ENCODE measurements at places on chromosomes 1 and 21.

GRCh38 chr1:208045463-208046260 is 134.7 kb upstream of the CD34 start:
- DNase-seq, result no peak

GRCh38 chr1:63882048-63882704 is 108.4 kb downstream of the ROR1 start:
- DNase-seq, result no peak

GRCh38 chr1:215059947-215060346 is 22.6 kb upstream of the KCNK2 start:
- no peak for DNase-seq

DNA sequence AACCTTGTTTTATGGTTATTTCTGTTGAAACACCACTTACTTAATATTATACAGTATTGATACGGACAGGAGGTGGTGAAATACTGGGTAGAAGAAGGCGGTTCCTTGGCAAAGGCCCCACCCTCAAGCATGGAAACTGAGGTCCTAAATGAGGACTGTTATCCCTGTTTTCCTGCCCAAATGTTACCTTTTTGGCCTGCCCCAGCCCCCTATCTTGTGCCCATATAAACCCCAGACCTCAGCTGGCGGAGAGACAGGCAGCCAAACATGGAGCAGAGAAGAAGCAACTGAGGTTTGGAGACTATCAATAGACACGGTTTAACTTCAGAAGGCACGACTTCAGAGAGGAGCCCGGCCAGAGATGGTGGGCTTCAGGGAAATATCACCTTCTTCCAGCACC is 640.1 kb downstream of the PTPRU start:
- DNase-seq, result no peak

- DNase-seq, result no peak
Measured at GRCh38 chr1:81410351-81410750, 390.4 kb upstream of the ADGRL2 start.

DNA sequence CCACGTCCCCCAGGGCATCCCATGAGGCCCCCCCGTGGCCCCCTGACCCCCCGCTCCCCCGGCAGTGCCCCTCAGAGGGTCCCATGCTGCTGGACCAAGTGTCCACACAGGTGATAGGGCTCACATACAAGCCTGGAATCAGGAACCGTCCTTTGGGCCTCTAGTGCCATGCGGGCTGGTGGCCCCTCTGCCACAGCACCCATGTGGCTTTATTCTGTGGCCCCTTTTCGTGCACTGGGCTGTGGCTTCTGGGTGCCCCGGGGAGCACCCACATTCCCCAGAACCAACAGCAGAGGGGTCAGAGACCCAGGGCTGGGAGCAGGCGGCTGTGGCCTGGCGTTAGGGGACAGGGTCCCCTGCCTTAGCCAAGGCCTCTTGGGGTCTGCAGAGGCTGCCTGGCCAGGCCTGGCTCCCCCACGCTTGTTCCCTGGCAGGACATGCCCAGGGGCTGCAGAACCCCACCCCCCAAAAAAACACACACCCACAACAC is 31.7 kb downstream of the SLC19A1 start:
- DNase-seq, result no peak

DNA sequence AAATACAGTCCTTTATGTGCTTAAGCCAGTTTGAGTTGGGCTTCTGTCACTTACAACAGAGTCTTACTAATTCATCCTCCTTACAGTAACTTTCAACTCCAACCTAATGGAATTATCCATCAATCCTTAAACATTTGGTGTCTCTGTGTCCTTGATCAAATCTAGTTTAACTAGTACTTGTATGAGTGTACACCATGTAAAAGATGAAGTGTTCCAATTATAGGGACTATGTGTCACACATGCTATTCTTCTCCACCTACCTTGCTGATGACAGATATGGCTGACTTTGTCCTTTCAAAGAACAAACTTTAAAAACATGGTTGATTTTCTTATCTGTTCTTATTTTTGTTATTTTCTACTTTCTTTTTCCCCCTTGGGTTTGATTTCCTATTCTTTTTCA is 60.4 kb upstream of the NBPF3 start:
- DNase-seq, result no peak

DNA sequence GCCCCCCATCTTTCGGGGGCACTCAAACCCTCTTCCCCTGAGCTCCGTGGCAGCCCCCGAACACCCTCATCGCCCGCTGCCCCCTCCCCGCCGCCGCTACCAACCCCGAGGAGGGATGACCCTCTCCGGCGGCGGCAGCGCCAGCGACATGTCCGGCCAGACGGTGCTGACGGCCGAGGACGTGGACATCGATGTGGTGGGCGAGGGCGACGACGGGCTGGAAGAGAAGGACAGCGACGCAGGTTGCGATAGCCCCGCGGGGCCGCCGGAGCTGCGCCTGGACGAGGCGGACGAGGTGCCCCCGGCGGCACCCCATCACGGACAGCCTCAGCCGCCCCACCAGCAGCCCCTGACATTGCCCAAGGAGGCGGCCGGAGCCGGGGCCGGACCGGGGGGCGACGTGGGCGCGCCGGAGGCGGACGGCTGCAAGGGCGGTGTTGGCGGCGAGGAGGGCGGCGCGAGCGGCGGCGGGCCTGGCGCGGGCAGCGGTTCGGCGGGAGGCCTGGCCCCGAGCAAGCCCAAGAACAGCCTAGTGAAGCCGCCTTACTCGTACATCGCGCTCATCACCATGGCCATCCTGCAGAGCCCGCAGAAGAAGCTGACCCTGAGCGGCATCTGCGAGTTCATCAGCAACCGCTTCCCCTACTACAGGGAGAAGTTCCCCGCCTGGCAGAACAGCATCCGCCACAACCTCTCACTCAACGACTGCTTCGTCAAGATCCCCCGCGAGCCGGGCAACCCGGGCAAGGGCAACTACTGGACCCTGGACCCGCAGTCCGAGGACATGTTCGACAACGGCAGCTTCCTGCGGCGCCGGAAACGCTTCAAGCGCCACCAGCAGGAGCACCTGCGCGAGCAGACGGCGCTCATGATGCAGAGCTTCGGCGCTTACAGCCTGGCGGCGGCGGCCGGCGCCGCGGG is 837 bp downstream of the FOXD3 start:
- DNase-seq, result no peak

DNA sequence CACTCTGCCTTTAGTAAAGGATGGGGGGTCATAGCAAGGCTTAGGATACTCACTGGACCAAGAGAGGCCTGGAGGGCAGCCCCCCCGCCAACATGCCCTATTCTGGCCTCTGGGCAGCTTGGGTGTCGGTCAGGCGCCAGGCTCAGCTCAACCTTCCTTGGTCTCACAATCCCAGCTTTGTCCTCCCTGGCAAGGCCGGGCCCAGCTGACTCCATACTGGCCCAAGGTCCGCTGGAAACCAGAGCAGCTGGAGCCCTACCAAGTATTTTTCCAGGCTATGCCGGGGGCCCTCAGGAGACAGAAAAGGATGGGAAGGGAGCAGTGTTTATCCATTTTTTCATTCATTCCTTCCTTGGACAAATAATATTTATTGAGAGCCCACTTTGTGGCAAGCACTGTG is 6.2 kb downstream of the FBXO2 start:
- peak; percentile 73 for DNase-seq

- DNase-seq, result no peak
Measured at GRCh38 chr1:20411196-20411980, 74.6 kb downstream of the CAMK2N1 start.

- no peak for DNase-seq
Measured at GRCh38 chr1:15956150-15956549, 19.8 kb downstream of the ZBTB17 start.

DNA sequence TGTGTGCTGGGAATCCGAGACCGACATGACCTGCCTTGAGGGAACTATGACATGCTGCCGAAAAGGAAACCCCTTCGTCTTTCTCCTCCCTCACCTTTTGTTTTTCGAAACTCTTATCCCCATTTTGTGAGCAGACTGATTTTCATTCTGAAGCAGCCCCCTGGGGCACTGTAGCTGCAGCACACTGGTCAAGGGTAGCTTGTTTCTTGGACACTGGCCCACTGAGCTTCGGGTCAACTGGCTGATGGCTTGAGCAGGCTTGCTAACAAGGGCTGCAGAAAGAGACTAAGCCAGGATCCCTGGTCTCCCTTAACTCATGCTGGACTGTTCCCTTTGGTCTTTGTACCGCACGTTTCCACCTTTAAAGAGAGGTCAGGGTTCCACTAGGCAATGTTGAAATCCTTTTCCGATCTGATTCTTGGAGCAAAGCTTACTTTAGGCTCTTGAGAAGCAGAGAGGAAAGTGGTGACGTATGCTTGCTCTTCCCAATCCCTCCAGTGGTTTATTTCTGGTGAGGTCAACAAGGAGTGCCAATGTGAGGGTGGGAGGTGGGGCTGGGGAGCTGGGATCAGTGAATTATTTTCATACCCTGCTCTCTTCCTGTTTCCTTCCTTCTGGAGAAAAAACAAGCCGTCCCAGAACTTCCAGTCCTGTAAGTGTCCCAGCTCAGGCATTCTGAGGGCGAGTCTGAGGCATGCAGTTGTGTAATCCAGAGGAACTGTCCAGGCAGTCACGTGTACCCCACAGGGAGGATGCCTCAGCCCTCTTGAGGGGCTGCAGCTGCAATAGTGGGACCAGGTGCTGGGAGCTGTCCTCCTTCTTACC is 7.6 kb downstream of the CYP4B1 start:
- no peak for DNase-seq

DNA sequence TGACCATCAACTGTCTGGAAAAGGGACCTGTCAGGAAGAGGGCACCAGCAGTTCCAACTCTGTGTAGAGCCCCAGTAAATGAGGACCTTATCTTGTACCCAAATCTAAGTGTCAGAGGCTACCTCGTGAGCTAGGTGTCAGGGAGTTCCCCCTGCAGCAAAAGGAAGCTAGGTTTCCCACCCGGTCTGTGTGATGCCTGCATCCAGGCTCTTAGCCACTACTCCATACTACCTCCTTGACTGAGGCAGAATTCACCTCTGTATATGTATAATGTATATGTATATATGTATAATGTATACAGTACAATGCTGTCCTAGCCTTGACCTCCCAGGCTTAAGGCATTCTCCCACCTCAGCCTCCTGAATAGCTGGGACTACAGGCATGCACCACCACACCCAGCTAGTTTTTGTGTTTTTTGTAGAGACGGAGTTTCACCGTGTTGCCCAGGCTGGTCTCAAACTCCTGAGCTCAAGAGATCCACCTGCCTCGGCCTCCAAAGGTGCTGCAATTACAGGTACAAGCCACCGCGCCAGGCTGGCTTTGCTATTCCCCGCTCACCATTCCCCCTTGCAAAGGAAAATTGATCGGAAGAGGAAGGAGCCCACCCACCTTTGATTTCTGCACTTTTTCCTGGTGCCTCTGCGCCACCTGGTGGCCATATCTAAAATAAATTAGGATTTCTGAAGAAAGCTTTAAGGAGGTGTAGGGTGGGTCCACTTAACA is 15.7 kb upstream of the LUZP1 start:
- DNase-seq, result peak; percentile 41

DNA sequence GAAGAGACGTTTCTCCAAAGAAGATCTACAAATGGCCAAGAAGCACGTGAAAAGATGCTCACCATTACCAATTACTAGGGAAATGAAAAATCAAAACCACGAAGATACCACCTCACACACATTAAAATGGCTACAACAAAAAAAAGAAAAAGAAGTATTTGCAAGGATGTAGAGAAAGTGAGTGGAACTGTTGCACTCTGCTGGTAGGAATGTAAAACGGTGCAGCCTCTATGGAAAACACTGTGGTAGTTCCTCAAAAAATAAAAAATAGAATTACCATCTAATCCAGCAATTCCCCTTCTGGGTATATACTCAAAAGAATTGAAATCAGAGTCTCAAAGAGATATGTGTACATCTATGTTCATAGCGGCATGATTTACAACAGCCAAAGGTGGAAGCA is 115.4 kb upstream of the EDN2 start:
- DNase-seq, result no peak
